ENCODE measurements at places on chromosomes 3 and 15.
A peak's percentile ranks its signal among the peaks of the same experiment; 100 is the strongest.

GRCh38 chr3:39137991-39138803, 15.2 kb downstream of the CSRNP1 start:
- DNase-seq, result no peak

DNA sequence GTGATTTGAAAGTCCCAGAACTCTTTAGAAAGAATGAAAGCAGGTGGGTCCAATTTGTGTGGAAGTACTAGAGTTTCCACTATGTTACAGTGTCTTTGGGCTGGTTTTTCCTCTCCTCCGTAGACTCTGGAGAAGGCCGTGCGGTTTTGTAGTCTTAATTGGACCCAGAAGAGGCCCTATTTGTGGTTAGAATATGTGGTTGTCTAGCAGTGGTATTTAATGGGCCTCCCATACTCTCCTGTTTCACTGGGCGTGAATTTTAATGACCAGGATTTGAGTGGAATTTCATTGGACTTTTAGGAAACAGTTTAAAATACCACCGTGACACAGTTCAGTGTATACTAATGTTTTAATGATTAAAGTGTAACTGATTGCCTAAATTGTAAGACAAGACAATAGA, 182.3 kb downstream of the BBX start:
- no peak for DNase-seq

- peak; percentile 77 for DNase-seq
Observed at GRCh38 chr3:157160658-157161424, 894 bp upstream of the CCNL1 start.

DNA sequence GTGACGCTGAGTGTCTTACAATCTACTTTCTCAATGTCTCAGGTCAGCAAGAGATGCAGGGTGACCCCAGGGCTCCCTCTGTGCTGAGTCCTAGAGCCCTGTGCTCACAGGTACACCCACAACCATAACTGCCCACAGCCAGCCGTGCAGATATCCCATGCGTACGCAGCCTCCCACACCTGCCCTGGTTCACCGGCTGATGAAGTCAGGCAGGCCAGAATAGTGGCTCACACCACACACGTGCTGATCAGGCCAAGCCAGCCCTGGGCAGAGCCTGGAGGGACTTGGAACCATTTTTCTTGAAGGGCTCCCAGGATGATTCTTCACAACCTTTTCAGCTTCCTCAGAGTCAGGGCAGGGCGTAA, 63.6 kb upstream of the RPL32 start:
- no peak for DNase-seq

DNA sequence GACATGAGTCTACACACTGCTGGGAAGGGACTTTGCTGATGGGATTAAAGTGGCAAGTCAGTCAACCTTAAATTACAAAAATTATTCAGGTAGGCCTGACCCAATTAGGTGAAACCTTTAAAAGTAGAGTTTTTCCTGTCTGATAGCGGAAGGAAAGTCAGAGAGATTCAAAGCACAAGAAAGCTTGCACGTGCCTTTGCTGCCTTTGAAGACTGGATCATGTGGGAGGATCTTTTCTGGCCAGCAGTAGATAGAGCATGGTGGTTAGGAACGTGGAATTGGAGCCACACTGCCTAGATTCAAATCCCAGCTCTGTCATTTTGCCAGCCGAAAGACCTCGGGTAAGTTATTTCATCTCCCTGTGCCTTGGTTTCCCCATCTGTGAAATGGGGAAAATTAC, 265.8 kb upstream of the PROK2 start:
- DNase-seq, result no peak

DNA sequence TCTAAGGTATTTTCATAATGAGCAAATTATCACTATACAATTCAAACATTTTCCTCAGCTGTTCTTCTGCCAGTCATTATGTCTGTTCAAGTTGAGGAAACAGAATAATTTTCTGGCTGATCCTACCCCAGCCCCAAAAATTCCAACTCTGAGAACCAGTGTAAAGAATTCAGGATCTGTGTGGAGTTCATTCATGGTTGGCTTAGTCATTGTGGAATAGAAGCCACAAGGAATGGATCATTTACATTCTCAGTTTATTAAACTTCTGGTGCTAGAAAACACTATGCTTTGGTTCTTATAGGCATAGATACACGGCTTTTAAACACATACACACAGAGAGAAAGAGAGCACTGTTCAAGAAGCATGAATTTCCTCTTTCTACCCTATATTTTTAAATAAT, 134.6 kb downstream of the CMSS1 start:
- DNase-seq, result peak; percentile 32

DNA sequence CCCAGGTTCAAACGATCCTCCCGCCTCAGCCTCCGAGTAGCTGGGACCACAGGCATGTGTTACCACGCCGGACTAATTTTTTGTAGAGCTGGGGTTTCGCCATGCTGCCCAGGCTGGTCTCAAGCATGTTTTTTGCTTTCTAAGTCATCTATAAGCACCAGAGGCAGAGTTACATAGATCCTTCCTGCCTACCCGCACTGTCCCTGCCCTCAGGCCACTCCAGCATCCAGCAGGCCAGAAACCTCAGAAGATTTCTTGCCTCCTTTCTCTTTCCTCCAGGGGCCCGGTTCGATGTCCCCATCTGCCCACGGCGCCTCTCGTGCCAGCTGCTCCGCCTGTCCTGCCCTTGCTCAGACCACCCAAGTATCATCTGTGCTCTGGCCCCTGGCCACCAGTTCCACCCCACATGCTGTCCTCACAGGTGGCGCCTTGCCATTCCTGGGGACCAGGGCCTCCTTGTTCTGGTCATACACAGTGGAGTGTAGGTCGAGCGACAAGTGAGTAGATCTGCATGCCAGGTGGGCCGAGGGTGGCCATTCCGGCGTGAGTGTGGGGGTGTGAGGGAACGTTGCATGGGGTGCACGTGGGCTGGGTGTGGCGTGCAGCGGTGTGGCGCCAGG, 27.3 kb downstream of the KLHDC8B start:
- no peak for DNase-seq

GRCh38 chr15:40063563-40064011, 24.6 kb upstream of the SRP14 start:
- peak; percentile 62 for DNase-seq

GRCh38 chr3:24197809-24198208, 252.7 kb downstream of the NR1D2 start:
- DNase-seq, result no peak

GRCh38 chr3:70096376-70097066, 97.0 kb downstream of the SAMMSON start:
- DNase-seq, result no peak

DNA sequence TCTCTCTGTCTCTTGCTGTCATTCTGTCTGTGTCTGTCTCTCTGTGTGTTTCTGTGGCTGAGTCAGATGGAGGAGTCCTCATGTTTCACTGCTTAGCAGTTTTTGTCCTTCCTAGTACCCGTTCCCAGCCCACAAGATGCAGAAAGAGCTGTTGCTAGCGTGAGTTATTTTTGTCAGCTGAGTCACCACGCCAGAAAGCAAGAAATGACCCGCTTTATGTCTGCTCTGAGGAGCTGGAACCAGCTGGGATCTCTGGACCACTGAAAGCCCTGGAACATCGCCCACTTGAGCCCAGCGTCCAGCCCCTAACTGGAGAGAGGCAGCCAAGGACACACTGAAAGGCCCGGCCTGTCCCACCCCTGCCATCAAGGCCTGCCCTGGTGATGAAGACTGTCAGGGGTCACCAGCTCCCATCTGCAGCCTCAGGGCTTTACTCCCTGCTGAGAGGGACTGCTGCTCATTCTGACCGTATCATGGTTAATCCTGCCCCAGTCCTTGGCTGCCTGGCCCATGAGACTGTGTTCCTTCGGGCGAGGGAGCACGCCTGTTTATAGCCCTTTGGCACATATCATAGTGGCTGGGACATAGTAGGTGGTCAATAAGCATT, 101.7 kb upstream of the TPM1 start:
- DNase-seq, result peak; percentile 90

- DNase-seq, result peak; percentile 29
Observed at GRCh38 chr3:139758654-139759291, 81.0 kb upstream of the NMNAT3 start.

- no peak for DNase-seq
Observed at GRCh38 chr3:196585044-196585757, 16.7 kb downstream of the FBXO45 start.

GRCh38 chr3:66019896-66020295, 18.8 kb downstream of the MAGI1 start:
- no peak for DNase-seq

DNA sequence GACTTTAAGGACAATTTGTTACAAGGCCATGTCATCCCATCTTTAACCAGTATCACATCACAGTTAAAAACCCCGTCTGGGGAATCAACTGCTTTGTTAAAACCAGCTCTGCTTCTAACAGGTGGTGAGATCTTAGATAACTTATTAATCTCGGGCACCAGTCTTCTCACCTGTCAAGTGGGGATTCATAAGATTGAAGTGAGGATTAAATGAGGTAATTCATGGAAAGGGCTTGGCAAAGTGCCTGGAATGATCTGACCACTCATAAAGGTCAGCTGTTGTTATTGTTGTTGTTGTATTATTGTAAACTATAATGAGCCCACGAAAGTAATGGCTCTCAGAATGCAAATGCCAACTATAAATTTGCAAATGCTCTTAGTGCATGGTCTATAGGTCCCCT, 30.1 kb upstream of the SLC24A5 start:
- no peak for DNase-seq

DNA sequence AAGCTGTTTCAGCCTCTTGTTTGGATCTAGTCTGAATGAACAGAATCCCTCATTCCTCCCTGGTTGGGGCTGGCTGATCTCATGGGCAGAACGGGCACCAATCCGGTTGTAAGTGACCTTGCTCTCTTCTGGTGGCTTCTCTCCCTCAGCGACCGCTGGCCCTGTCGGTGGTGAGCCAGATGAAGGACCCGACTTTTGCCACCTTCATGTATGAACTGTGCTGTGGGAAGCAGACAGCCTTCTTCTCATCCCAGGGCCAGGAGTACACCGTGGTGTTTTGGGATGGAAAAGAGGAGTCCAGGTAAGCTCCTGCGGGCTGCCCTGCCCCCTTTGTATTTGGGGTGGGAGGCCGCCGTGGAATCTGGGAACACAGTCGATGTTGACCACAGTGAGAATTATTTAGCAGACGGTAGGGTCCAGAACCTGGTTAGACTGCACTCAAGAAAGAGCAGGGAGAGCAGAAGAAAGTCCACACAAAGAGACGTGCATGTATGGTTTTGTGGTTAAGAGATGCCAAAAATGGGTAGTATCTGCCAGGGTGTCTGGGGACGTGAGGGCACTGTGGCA, 138.8 kb downstream of the LRRK1 start:
- DNase-seq, result no peak

- no peak for DNase-seq
Observed at GRCh38 chr3:100760377-100760776, 51.1 kb downstream of the TFG start.

DNA sequence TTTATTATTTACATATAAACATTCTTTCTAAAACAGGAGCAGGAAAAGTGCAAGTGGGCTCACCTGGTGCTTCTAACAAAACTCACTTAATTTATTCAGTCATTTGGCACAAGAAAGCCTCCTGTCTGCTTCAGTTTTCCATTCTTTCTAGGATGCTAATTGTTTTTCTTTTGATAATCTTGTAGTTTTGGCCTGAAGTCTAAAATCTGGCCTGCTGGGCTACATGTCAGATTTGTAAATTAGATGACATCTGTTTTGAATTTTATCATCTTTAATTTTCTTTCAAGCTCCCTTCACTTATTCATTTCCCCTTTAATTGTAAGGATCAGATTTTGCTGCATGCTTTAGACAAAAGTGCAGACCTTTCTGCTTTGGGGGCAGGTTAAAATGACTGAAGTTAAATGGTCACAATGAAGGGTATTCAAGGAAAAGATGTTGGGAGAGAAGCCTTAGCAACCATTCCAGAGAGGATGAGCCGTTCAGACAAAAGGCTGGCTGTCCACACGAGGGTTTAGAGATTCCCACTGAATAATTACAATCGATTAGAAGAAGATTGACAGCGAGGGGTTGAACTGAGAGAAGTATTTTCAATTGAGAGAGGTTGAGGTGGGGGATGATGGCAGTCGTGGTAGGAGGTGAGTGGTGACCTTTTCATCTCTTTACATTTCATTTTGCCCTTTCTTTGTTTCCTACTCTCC, 59.9 kb upstream of the PTX3 start:
- no peak for DNase-seq
